ENCODE measurements at places on chromosomes 3 and 15.

DNA sequence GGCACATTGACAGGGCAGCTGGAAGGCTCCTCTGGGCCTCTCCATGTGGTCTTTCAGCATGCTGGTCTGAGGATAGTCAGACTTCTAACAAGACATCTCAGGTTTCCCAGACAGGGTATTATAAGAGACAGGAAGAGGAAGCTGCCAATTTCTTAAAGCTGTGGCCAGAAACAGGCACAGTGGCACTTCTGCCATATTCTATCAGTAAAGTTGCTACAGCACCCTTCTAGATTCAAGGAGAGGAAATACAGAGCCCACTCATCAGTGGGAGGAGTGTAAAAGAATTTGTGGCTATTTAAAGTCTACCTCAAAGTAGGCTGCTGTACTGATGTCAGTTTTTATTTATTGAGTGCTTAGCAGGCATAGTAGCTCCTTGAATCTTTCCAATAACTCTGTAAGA lies 55.5 kb downstream of the BTD start:
- no peak for DNase-seq

- no peak for DNase-seq
Observed at GRCh38 chr15:22806664-22807063, 20.2 kb downstream of the NIPA1 start.

GRCh38 chr3:174873832-174874657 lies 14.9 kb downstream of the NAALADL2 start:
- DNase-seq, result no peak

GRCh38 chr3:70874196-70874595 lies 561.8 kb upstream of the MDFIC2 start:
- DNase-seq, result no peak

DNA sequence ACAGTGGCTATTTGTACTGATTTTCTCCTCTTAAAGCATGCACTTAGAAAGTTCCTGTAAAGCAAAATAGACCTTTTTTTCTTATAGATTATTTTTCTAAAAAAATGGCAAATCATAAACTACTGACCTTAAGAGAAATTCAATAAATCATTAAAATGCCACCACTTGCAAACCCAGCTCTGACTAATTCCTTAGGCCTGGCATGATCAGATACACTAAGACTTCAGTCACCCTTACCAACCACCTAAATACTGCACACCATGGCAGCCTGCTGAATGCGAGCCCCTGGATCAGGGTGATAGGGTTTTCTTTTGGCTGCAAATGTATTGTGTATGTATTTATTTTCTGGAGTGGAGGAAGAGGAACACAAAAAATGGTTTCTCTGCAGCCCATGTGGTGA lies 370.6 kb upstream of the TBL1XR1 start:
- no peak for DNase-seq

DNA sequence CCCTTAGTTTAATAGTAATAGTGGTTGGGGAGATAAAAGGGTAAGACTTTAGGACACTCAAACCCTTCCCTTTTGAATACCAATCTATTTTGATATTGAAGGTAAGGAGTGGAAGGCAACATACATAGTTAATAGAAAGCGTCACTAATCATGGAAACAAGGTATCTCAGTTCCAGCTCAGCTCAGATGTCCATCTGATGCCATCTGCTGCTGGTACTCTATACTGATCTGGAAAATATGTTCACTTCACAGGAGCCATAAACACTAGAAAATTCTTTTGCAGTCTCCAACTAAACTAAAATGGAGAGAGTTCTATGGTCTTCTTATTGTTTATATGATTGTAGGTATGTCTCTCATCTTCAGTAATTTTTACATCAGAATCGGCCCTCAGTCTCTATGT lies 1777.1 kb downstream of the OTOL1 start:
- no peak for DNase-seq

DNA sequence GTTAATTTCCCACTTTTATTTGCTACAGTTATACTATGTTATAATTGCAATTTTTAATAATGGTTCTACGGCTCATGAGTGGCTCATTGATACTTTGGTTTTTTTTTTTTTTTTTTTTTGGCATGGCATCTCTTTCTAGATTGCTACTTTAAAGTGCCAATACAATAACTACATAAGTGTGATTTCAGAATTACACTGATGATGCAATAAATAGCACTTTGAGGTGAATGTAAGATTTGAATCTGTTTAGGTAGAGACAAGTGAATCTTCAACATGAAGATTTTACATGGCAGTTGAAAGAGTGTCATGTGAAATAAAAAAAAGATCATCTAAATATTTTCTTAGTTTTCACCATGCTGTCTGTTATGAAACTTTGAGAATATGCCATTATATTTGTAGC lies 75.7 kb downstream of the KBTBD8 start:
- DNase-seq, result no peak

DNA sequence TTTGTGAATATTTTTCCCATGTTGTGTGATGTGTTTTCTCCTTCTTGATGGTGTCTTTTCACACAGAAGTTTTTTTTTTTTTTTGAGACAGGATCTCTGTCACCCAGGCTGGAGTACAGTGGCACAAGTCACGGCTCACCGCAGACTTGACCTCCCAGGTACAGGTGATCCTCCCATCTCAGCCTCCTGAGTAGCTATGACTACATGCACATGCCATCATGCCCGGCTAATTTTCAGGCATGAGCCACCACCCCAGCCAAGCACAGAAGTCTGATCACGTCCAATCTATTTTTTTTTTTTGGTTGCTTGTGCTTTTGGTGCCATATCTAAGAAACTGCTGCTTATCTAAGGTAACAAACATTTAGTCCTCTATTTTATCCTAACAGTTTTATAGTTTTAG lies 24.6 kb downstream of the TOMM70 start:
- no peak for DNase-seq
